ENCODE measurements at places on chromosomes 2 and 18.

- DNase-seq = no peak
Observed at GRCh38 chr2:8652774-8653426, 29.0 kb upstream of the ID2 start.

GRCh38 chr2:204452464-204453023 lies 92.7 kb upstream of the PARD3B start:
- DNase-seq = peak; percentile 76

- DNase-seq = no peak
Observed at GRCh38 chr2:37102588-37102987, 18.3 kb downstream of the GPATCH11 start.

GRCh38 chr2:230908595-230909191 lies 16.3 kb downstream of the GPR55 start:
- peak; percentile 80 for DNase-seq

DNA sequence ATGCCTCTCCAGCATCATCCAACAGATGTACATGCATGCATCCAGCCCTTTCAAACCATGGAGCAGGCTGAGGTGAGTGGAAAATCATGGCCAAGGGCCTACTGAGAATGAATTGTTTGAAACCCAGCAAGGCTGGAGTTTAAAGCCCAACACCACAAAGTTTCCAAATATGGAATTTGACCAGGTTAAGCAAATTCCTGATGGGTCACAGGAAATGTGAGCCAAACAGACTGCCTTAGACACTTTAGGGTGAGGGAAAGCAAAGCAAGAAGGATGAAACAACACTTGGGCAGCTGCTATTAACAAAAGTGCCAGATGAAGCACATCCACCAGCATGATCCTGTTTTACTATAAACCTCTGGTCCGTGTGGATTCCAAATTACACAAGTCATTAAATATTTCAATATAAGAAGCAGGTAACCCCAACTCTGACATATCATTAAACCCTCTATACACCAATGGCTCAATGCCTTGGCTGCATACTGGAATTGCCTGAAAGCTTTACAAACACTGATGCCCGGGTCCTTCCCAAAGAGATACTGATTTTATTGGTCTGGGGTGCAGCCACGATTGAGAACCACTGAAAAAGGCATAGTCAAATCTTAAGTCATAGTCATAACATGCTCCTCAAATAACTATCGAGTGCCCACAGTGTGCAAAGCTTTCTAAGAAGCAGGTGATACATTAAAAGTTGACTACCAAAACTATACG lies 9.1 kb downstream of the KLF7 start:
- DNase-seq = peak; percentile 68

DNA sequence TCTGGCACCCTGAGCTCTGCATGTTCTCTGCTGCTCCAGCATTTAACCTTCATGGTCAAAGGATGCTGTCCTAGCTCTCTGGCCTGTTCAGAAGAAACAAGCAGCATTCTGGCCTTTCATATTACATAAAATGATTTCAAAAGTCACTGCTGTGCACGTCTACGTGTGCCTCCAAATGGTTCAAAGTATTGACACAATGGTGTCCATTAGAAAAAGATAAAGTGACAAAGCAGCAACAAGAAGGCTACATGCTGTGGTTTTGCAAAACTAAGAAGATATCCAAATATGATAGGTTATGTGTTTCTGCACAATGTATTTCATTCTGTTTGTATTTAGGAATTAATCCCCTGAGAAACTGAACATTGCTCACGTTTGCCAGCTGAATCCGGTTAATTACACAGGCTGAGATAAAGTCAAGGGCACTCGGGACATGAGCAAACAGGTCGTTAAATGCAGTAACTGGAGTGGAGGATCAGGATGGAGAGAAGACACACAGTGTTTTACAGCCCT lies 258.5 kb downstream of the DOK6 start:
- peak; percentile 86 for DNase-seq

- DNase-seq = no peak
Observed at GRCh38 chr2:10350761-10351160, 48.1 kb downstream of the HPCAL1 start.

- DNase-seq = peak; percentile 96
Observed at GRCh38 chr18:41391616-41392595, 563.1 kb upstream of the PIK3C3 start.

DNA sequence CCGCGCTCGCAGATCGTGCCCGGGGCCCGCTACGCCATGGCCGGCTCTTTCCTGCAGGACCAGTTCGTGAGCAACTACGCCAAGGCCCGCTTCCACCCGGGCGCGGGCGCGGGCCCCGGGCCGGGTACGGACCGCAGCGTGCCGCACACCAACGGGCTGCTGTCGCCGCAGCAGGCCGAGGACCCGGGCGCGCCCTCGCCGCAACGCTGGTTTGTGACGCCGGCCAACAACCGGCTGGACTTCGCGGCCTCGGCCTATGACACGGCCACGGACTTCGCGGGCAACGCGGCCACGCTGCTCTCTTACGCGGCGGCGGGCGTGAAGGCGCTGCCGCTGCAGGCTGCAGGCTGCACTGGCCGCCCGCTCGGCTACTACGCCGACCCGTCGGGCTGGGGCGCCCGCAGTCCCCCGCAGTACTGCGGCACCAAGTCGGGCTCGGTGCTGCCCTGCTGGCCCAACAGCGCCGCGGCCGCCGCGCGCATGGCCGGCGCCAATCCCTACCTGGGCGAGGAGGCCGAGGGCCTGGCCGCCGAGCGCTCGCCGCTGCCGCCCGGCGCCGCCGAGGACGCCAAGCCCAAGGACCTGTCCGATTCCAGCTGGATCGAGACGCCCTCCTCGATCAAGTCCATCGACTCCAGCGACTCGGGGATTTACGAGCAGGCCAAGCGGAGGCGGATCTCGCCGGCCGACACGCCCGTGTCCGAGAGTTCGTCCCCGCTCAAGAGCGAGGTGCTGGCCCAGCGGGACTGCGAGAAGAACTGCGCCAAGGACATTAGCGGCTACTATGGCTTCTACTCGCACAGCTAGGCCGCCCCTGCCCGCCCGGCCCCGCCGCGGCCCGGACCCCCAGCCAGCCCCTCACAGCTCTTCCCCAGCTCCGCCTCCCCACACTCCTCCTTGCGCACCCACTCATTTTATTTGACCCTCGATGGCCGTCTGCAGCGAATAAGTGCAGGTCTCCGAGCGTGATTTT lies 7.6 kb downstream of the TBR1 start:
- DNase-seq = no peak

DNA sequence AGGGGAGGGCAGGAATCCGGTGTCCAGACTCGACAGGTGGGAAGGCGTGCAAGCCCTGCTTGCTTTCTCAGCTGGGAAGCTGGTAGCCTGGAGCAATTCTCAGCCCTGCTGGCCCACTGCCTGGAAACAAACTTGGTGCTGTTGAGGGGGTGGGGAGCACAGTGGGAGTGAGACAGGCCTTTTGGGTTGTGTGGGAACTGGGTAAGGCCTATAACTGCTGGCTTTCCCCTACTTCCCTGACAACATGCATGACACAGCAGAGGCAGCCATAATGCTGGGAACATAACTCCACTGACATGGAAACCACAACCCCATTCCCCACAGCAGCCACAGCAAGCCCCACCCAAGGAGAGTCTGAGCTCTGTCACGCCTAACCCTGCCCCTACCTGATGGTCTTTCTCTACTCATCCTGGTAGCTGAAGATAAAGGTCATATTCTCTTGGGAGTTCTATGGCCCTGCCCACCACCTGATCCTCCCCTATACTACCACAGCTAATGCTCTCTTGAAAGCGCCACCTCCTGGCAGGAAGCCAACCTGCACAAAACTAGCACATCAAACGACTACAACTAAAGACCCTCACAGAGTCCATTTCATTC lies 122.9 kb upstream of the ACVR1C start:
- peak; percentile 94 for DNase-seq

- DNase-seq = peak; percentile 2
Observed at GRCh38 chr2:141501752-141502151, 629.1 kb downstream of the LRP1B start.

- peak; percentile 28 for DNase-seq
Observed at GRCh38 chr2:11738589-11739436, 7.6 kb upstream of the LPIN1 start.

- no peak for DNase-seq
Observed at GRCh38 chr2:235073868-235074413, 122.1 kb downstream of the SH3BP4 start.

- DNase-seq = no peak
Observed at GRCh38 chr2:129334696-129335410, 644.6 kb upstream of the RAB6C start.

- no peak for DNase-seq
Observed at GRCh38 chr2:105725388-105725787, 19.3 kb upstream of the NCK2 start.

- DNase-seq = no peak
Observed at GRCh38 chr2:16407358-16407757, 258.3 kb downstream of the CYRIA start.

GRCh38 chr2:221372159-221372884 lies 199.8 kb downstream of the EPHA4 start:
- DNase-seq = peak; percentile 11

- peak; percentile 97 for DNase-seq
Observed at GRCh38 chr2:153871231-153872221, at the start of gene GALNT13. Gene GALNT13 (plus strand): TSS chr2:153871922.

- DNase-seq = no peak
Observed at GRCh38 chr2:47259829-47260228, 104.7 kb upstream of the STPG4 start.
